RPMI7951 (cell line): ENCODE measurements at places on chromosomes 13 and 19. TPM values are rescaled to one million over a fixed set of nuclear protein-coding genes. Genes with fewer than 3 reads are reported as not detected.
A peak's percentile ranks its signal among the peaks of the same experiment; 100 is the strongest.

DNA sequence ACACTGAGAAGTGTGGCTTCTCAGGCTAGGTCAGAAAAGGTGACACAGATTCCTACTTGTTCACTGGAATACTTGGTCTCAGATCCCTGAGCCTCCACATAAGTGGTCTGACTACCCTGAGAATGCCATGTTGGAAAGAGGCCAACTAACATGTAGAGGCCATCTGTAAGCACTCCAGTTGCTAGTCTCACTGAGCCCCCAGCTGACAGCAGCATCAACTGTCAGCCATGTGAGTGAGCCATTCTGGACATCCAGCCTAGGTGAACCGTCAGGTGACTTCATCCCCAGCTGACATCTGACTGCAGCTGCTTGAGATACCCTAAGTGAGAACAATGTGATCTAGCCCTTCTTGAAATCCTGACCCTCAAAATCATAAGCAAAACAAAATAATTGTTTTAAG is 18.1 kb upstream of the ARL11 start:
- no peak for DNase-seq

- no peak for DNase-seq
Measured at GRCh38 chr19:13917888-13918406, 11.9 kb downstream of the CC2D1A start.

DNA sequence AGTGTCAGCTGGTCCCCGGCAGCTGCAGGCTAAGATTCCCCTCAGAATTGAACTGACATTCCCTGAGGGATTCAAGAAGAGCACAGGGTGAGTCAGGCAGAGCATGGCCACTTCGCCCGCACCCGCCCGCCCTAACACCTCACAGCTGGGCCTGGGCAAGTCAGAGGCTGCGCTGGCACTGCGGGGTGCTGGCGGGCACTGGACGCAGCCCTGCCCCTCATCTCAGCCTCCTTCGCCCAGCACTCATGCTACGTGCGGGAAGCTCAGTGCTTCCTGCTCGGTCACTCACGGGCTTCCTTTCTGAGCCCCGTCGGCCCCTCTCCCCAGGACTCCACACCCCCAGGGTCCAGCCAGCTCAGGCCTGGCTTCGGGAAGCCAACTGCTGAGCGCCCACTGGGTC is 56.9 kb downstream of the MLLT1 start:
- DNase-seq: peak; percentile 82

DNA sequence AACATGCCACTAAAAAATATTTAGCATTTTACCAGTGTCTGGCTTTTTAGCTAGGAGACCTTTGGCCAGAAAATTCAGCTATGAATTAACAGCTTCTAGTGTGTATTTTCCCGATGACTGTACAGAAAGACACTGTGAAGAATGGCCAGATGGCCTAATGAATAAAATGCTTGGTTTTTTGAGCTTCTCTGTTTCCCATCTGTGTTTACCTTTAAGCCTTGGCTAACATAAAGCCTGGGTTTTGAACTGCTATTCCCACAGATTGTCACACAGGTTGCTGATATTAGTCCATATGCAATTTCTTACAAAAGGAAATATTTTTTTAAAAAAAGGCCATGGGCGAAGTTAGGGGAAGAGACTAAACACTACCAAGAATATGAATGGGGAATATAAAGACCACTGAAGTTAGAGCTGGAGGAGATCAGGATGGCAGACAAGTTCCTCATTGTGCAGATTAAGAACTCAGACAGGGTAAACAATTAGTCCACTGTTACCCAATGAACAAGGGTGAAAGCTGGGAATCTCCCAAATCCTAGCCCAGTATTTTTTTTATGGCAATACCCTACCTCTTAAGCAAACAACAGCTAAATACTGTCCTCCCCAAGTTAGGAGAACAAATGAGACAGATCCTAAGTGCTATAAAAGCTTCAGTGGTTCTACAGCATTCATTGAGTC is 95.1 kb downstream of the DCT start:
- peak; percentile 38 for DNase-seq

GRCh38 chr13:32136061-32136460 is 104.5 kb downstream of the FRY start:
- no peak for DNase-seq

- DNase-seq: peak; percentile 71
Measured at GRCh38 chr13:76882431-76882830, 3.8 kb downstream of the KCTD12 start.

PTH2 gene
- total RNA-seq: not detected in 2 replicates

SYDE1 gene
- total RNA-seq: 15.0 and 23.3 TPM in 2 replicates

PSMD8 gene
- total RNA-seq: 478 and 533 TPM in 2 replicates

NEK3 gene
- total RNA-seq: 9.9 and 12.6 TPM in 2 replicates

VSTM2B gene
- total RNA-seq: not detected in 2 replicates

EHD2 gene
- 65.1 and 67.4 TPM in 2 replicates for total RNA-seq

PTPRS gene
- 44.9 and 45.8 TPM in 2 replicates for total RNA-seq

MCEMP1 gene
- not detected in 2 replicates for total RNA-seq

CBLC gene
- not detected in 2 replicates for total RNA-seq
